SW 1271 (cell line): ENCODE measurements at places on chromosomes 5 and 9.

DNA sequence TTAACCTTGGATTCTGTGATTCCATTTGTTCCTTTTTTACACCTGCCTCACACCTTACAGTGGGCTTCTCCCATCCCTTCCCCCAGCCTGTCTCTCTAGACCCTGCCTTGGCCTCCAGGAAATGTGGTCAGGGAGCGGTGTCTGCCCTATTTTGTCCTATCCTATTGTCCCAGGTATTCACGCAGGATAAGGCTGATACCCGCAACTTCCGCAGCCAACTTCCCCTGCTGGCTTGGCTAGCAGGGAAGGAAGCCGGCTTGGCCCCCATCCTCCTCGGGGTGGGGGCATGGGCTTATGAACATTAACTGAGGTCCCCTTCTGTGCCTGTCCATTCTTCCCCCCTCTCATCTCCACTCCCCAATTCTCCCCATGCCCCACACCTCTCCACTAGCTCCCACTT lies 3.5 kb downstream of the CSF1R start:
- DNase-seq = no peak

DNA sequence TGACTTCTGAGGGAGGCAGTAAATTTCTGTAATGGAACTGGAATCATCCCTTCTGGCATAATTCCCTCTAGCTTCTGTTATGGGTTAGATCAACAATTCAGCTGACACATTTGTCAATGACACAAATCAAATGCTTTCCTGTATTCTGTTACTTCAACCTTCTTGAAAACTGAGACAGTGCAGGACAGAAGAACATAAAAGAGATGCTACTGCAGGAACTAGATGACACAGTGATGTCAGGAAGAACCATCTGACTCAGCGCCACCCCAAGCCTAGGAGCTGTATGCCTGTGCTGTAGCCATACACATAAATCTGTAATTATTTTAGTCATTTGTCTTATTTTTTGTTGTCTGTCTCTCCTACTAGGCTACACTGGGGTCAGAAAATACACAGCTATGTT lies 18.2 kb upstream of the CEP120 start:
- DNase-seq = no peak

GRCh38 chr9:136201174-136201573 lies 3.8 kb downstream of the LHX3 start:
- no peak for DNase-seq

- DNase-seq = no peak
Observed at GRCh38 chr5:91114658-91115057, 268.5 kb downstream of the ARRDC3 start.

DNA sequence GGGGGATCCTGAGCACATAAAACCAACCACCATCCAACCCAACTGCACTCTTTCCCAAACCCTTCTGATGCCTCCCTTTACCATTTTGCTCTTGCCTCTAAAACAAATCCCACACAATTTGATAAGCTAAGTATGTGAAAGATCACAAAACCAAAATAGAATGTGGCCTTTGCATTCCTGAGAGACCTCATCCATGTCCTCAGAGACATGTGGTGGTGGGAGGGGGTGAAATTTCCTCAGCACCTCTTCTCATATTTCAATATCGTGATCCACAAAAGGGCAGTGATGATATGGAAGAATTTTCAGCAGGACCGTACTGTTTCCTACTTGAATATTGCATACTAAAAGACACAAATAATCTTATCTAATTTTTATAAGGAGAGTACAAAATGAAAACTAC lies 423.3 kb downstream of the TLE1 start:
- DNase-seq = no peak
